ENCODE measurements at places on chromosomes 5 and 9.

GRCh38 chr5:153987301-153987700 lies 51.4 kb downstream of the FAM114A2 start:
- no peak for DNase-seq

GRCh38 chr5:126809916-126810315 lies 33.0 kb downstream of the LMNB1 start:
- DNase-seq = no peak

DNA sequence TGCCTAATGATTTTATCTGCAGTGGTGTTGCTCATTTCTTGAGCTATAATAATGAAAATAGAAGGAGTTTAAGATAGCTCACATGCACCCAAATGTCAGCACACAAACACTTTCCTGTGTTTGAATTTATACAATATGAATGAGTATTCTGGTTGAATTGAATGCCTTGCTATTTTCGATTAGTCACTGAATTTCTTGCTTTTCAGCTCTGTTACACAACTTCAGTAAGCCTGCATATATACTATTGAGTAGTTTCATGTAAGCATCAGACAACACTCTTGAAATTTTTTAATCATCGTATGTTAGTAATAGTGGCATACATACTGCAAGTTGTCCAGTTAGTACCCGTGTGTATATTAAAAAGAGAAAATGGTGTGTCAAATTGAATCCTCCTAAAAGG lies 281.5 kb upstream of the GRIA1 start:
- DNase-seq = no peak

- DNase-seq = no peak
These were observed 760 bp upstream of the MAN1B1 start for GRCh38 chr9:137085920-137086530.

DNA sequence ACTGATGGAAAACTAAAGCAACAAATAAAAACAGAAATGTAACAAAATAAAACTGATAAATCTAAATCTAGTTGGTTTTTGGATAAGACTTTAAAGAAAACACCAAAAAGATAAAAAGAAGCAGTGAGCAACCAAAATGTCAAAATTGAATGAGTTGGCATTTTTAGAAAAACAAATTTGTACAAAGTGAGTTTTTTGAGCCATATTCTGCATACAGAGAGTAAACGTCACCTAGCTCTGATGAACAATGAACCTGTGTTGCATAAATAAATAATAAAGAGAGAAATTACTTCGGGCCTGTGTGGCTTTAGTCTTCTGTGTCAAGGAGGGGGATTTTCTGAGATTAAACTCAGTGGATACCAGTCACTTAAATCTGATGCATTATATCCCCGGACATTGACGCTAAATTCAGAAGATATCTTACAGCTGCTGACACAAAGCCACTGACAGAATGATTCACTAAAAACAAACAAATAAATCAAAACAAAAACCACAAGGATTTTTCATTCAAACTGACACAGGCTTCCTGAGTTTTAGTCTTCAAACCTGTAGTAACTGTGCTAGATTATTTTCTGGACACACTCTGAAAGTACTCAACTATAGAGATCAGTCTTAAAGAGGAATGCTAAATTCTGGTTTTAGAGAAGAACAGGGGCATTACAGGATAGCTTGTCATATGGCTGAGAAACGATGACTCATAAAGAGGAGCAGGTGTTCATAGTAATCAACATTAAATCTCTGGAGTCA lies 403.5 kb upstream of the ST8SIA4 start:
- no peak for DNase-seq

DNA sequence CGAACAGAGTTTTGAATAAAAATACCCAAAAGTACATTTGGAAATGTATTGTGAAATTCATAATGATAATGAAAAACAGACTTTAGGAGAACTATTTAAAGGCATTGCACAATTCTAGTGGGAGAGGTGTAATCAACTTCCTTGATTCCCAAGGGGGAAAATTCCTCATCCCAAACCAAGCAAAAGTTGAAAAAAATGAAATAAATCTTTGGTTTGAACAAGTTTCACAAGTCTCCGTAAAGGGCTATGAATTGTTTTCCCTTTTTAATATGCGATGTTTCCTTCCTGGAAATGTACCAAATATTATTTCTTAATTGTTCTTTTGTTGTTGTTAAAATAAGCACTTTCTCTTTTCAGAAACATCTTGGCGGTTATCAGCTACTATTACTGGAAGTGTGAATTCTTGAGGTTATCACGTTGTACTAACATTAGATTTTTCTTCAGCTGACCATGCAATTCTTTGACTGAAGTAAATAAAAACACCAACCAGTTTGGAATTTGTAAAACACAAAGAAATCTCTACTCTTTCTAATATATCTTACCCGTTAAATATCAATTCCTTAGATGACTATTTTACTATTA lies 59.3 kb downstream of the SVEP1 start:
- no peak for DNase-seq

DNA sequence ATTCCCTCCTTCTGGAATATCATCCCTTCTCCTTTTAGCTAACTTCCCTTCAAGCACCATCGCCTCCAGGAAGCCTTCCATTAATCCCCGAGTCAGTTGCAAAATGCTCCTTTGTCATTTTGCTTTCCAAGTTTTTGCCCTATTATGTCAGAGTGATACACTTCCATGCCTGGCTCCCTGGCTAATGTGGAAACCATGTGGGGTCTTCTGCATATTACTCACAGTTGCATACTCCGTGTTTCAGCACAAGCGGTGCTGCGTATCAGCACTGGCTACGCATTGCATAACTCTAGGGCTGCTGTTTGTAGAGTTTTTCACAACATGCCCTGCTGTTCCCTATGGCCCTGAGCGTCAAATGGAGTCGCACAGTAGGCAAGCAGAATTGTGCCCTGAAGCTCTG lies 1.9 kb downstream of the TEX53 start:
- no peak for DNase-seq

GRCh38 chr9:131731644-131732043 lies 8.2 kb downstream of the RAPGEF1 start:
- no peak for DNase-seq

- peak; percentile 26 for DNase-seq
These were observed 225.1 kb downstream of the ADGRV1 start for GRCh38 chr5:90783460-90784333.

DNA sequence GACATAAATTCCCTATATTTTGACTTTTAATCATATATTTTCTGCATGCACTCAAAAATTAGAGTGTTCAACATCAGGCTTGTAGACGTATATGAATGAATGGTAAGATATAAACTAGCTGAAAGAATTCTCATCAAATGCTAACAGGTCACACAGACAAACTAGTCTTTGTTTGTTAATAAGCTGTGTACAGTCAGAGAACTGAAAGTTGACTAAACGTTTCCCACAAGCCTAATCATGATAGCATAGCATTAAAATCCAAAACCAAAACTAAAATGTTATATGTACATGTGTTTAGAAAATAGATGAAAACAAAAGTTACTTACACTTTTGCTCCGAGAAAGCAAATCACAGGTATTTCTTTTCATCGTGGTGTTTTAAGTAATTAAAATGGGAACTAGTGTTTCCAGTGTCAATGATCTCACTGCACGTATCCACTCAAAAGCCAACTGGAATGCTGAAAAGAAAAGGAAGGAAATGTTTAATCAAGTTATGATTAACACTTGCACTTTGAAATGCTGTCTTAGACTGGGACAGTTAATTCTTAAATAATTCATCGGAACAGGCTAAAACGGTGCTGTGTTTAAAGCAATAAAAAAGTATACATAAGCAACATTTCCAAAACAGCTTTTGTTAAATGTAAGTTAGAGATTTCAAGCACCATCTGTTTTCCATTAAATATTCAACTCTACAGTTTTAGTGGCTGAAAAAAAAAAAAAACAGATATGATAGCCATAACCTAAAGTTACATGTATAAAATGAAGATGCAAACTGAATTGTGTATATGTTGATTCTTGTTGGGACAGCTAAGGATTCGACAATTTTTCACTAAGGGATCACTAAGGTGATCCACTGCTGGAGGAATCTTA lies 291.9 kb upstream of the PDE4D start:
- no peak for DNase-seq

GRCh38 chr5:119229950-119230349 lies 125.9 kb upstream of the TNFAIP8 start:
- DNase-seq = no peak

GRCh38 chr9:116501871-116502270 lies 185.2 kb upstream of the TRIM32 start:
- no peak for DNase-seq
